ENCODE measurements at places on chromosomes 5 and 9. TPM values are rescaled to one million over a fixed set of nuclear protein-coding genes. Genes with fewer than 3 reads are reported as not detected.

GRCh38 chr5:23677996-23678395 lies 170.6 kb downstream of the PRDM9 start:
- DNase-seq: no peak

DNA sequence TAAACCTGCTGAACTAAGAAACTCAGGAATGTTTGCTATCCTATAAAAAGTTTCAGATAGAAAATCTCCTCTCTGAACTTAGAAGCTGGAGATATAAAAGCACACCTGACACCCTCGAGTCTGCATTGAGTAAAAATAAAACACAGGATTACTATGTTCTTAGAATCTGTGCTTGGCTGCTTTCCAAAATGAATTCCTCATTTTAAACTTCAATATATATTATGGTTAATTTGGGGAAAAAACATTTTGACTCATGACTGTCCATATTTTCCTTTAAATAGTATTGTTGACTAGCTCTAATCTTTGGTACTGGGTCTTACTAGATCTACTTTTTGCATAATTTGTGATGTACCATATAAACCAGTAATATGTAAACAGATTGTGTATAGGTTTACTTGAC lies 36.7 kb downstream of the FBXW2 start:
- no peak for DNase-seq

- DNase-seq: no peak
Measured at GRCh38 chr5:40436535-40437237, 243.0 kb upstream of the PTGER4 start.

Gene PCDHGB2
- 3.5 TPM for polyA plus RNA-seq

DNA sequence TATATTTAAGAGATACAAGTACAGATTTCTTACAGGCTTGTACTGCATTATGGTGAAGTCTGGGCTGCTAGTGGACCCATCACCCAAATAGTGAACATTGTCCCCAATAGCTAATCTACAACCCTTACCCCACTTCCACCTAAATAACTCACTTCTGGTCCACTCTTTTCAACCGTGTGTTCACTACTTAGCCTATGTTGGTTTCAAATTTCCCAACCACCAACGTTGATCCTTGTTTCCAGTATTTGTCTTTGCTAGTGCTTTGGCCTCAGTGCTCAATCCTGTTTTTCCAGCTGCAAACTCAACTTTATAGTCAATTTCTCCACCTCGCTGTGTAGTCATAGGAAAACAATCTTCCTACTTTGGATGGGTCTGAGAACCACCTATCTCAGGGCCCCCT lies 45.3 kb upstream of the TTC39B start:
- DNase-seq: no peak

DNA sequence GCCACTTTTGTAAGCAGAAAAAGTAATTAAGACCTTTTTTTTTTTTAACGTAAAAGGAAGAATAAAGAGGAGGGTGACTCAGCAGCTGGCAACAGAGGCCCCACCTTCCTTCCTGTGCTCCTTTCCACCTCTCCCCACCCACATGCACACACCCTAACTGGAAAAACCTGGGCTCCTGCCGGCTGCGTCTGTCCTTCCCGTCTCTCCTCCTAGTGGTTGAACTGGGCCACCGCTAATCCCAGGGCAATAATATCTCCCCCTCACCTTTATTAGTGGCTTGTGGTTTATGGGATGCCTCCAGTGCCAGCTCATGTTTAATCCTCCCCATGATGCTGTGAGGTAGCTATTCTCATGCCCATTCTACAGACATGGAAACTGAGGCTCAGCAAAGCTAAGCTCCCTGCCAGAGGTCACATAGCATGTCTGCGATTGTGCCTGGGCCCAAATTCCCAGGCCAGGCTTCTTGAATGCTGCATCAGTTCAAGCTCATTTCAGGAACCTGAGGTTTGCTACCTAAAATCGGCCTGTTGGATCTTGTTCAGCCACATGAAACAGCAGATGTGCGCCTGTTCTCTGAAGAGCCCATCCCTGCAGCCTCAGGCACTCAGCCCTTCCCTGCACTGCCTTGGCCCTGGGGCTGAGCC lies 60.9 kb upstream of the IL17B start:
- no peak for DNase-seq

DNA sequence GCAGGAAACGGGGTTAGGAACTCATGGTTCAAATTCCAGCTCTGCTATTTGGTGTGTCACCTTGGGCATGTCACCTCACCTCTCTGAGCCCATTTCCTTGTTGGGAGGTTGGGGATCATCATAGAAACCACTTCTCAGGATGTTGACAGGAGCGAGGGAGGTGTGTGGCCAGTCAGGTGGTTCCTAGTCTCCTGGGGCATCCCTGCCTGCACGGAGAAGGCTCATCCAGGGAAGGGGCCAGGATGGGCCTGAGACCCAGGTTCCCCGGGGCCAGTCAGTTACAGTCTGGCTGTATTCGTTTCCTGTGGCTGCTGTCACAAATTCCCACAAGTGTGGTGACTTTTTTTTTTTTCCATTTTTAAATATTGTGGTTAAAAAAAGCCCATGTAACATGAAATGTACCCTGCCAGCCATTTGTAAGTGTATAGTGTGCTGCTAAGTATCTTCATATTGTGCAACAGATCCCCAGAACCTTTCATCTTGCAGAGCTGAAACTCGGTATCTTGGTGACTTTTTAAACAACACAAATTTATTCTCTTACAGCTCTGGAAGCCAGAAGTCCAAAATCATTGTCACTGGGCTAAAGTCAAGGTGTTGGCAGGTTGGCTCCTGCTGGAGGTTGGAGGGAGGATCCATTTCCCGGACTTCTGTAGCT lies 78.7 kb upstream of the UNC5A start:
- DNase-seq: no peak

Gene SYNPO
- polyA plus RNA-seq: 26.7 TPM

- DNase-seq: no peak
Measured at GRCh38 chr9:132670457-132671391, at the start of gene GTF3C4. GTF3C4 (plus strand) TSS chr9:132670464; CDS start chr9:132670599, 135 bp downstream.

- DNase-seq: no peak
Measured at GRCh38 chr5:145681686-145682085, 153.5 kb downstream of the PRELID2 start.

- no peak for DNase-seq
Measured at GRCh38 chr5:73691302-73692080, 65.5 kb downstream of the ARHGEF28 start.

- no peak for DNase-seq
Measured at GRCh38 chr9:121441165-121441564, 58.5 kb downstream of the GGTA1 start.

DNA sequence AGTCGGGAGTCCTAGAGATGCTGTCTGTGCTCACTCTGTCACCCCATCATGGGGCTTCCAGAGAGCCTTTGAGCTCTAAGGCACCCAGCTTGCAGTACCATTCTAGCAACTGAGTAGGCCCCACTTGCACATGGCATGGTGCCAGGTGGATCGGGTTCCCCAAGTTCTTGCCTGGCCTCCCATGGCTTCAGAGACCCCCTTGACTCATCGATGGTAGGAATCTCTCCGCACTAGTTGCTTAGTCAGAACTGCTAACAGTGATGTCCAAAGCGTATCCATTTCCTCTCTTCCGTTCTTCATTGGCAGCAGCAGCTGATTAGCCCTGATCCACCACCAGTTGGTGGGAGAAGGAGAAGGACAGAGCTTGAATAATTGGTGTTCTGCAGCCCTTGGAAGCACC lies 70.3 kb upstream of the RARS1 start:
- no peak for DNase-seq

GRCh38 chr5:136676685-136677084 lies 311.3 kb upstream of the TRPC7 start:
- no peak for DNase-seq

DNA sequence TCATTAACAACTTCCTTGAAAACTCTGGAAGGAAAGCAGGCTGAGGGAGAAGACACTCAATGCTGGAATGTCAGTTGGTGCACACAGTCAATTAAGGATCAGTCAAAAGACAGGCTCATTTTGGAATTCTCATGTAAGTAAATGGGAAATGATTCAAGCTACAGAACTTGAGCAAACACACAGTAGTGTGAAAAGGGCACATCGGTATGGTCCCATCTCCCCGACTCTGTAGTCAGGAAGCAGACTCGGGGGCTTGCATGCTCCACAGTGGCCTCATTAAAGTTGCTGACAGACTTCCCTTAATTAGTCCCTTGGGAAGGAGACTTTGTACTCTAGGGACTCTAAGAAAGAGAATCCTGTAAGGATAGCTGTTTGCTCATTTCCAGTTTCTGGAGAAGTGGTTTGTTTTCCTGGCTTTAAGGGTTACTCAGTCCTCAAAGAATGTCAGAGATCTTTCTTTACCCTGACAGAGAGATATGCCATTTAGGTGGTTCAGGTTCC lies 339.2 kb downstream of the ADAMTS6 start:
- DNase-seq: no peak

DNA sequence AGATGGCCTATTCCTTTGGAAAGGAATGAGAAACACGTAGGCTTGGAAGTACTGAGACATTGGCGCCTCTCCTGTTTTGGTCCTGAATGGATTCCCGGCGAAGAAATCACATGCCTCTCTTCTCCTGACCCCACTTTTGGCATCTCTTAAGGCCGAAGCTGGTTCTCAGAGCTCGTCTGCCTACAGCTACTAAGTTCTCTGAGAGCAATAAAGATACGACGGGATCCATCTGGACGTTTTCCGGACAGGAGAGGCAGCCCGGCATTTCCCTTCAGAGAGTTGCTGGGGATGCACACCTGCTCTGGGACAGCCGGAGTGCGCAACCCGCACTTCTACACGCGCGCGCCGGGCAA lies 336.8 kb upstream of the PUM3 start:
- DNase-seq: no peak

Gene GRIN1
- polyA plus RNA-seq: not detected

DNA sequence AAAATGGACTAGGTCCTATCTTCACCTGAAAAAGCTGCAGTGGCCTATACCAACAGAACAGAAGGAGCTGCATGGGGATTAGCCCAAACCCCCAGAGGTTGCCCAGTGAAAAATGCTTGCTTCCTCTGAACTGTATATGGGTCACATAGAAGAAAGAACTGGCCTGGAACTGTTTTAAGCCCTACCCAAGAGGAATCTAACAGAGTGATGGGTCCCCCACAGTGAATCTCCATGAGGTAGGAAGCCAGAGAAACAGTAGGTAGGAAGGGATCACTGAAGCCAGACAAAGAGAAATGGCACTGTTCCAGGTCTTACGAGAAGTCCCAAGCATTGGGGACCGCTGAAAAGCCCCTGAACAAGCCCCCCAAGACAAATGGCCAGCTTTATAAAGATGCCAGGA lies 28.8 kb upstream of the TRIM32 start:
- DNase-seq: no peak

DNA sequence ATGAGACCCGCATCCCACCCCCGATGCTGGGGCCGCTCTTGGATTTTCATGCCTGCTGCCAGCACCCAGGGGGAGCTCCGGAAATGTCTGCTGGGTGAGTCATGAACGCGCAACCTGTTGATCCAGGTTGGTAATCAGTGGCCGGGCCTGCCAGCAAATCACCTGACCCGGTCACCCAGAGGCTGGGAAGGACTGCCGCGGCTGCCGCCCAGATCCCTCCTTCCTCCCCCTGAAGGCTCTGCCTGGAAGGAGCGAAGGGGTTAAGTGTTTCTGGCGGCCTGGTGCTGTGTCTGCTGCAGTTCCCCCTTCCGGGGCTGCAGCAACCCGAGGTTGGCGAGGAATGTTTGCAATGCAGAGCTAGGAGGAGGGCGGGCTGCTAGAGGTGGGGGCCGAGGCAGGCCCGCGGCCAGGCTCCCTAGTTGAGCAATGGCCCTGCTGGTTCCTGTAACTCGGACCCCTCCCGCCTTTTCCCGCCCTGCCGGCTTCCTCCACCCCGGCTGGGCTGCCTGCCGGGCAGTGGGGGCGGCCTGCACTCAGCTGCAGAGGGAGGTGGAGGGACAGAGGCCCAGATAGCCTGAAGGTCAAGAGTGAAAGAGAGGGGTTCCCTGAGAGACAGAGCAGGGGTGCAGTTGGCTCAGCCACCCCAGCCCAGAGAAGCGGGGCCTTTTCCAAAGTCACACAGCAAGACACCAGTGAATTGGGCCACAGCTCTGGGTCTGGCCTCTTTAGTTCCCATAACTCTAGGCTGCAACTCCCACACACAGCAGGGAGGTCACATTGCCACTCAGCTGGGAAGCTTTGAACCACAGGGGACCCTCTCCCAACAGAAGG lies 156.3 kb upstream of the IER5L start:
- DNase-seq: peak; percentile 85

GRCh38 chr9:130208600-130209347 lies 36.6 kb downstream of the NCS1 start:
- no peak for DNase-seq

DNA sequence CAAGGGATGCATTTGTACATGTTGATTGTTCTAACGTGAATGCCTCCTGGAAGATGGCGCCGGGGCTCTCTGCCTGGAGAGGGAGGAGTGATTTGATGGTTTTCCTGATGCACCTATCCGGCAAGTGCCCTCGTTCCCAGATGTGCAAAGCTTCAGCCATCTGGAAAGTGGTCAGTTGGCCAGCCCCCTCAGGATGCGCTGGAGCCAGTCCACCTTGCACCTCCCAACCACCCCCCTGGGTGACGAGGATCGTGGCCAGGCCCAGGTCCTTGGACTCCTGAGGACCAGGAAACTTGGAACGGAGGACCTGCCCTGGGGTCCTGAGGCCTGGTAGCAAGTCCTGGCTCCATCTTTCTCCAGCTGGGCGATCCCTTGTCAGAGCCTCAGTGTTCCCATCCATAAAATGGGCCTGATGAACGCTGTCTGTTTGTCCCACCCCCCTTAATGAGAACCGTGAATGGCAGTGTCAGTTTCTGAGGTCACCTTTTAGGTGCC lies 23.6 kb upstream of the RNU6ATAC start:
- DNase-seq: no peak

DNA sequence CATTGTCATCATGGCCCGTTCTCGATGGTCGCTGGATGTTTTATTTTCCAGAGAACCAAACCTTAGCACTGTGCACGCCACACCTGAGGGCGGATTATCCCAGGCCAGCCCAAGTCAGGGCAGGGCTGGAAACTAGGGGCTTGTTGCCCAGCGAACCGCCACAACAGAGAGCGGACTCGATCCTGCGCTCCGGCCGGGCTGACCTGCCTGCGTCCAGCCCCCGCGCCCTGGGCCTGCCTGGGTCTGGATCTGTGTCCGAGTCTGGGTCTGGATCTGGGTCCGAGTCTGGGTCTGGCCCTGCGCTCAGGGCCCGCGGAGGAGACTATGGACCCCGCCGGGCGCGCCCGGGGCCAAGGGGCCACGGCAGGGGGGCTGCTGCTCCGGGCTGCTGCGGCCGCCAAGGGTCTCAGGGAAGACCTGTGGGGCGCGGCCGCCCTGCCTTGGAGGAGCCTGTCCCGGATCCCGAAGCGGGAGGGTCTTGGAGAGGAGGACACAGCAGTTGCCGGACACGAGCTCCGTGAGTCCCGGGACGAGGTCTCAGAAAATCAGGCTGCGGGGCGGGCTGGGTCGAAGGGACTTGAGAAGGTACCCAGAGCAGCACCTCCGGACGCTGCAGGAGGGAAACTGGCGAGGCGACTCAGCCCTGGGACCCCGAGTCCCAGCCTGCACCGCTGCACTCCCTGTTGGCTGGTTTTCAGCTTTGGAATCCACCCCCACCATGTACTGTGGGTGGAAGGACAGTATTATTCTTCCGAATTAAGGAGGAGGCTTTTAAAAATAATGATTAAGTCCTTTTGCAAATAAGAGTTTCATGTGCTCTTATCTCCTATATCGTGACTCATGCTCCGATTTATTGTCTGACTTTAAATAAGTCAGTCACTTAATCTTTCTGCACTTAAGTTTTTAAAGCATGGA lies at the start of gene ANKDD1B:
Gene ANKDD1B, plus strand, starts transcription at position 143 of the 915 bp plus-strand sequence. Its CDS starts 182 bp downstream, at position 325.
- DNase-seq: no peak

GRCh38 chr5:137115152-137115551 lies 384.0 kb downstream of the SPOCK1 start:
- no peak for DNase-seq

- DNase-seq: no peak
Measured at GRCh38 chr9:75979362-75979761, 88.9 kb downstream of the PCSK5 start.

Gene IL33
- polyA plus RNA-seq: 18.9 TPM

Gene TPPP
- polyA plus RNA-seq: 3.4 TPM

Gene NEUROG1
- polyA plus RNA-seq: not detected

GRCh38 chr5:133081703-133082102 lies 29.9 kb downstream of the HSPA4 start:
- DNase-seq: no peak
